GM12891 (cell line): ENCODE measurements at places on chromosomes 12 and 14.

DNA sequence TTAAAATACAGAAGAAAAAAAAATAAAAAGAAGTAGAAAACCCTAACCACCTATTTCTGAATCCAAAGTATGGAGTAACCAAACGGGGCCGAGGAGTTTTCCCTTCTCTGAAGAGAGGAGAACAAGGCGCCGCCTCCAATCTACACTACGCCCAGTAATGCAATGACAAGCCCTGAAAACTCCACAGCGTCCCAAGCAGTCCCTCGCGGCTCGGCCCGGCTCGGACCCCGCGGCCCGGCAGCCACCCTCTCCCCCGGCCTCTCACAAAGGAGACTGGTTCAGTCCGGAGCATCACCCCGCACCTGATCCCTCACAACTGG lies 371 bp downstream of the CHD8 start:
- no peak for DNase-seq

- no peak for DNase-seq
These were observed 11.9 kb downstream of the CFAP54 start for GRCh38 chr12:96501133-96501761.

GRCh38 chr12:49880756-49881414 lies 22.8 kb downstream of the FAIM2 start:
- no peak for DNase-seq

DNA sequence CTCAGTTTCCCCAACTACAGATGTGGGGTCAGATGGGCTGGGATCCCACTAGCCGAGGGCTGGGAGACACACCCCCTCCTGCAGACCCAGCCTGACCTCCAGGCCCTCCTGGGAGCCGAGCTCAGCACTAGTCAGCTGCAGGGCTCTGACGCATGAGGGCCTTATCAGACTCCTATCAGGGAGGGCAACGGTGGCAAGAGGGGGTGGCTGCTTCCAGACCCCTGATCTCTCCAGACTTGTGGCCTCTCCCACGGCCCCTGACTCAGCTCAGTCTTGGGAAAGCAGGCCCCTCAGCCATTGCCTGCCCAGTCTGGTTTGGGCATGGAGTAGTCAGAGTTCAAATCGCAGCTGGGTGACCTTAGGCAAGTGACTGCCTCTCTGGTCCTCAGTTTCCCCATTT lies 2.5 kb downstream of the RASAL1 start:
- no peak for DNase-seq

- no peak for DNase-seq
These were observed 91.8 kb downstream of the SLC41A2 start for GRCh38 chr12:104866291-104866690.

DNA sequence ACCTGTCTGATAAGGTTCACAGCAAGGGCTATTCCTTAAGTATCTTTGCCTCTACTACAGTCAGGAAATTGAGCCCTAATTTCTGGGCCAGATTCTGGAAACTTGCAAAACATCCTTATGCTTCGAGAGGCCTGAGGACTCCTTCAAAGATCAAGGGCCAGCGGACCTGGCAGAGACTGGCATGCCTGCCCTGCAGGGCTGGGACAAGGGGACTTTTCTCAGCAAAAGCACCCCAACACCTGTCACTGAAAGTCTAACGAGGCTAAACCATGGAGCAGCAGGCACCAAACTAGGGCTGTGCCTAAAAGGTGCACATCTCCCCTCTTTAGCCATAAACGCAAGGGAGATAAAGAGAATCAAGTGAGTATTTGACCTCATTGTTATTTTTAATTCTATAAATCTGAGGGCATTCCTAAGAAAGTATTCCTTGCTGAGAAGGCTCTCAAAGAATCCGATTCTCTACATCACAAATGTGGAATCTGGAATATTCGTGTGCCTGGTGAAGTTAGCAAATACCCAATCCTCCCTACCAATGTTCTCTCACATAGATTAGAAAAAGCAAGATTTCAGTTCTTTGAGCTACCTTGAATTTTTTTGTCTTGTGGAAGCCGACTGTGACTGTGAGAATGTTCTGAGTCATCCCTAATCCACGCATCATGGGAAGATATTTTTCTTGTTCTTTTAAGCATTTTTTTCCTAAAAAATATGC lies 328.2 kb upstream of the NOVA1 start:
- DNase-seq: no peak

- no peak for DNase-seq
These were observed 292.0 kb downstream of the RPAP3 start for GRCh38 chr12:47413806-47414205.

DNA sequence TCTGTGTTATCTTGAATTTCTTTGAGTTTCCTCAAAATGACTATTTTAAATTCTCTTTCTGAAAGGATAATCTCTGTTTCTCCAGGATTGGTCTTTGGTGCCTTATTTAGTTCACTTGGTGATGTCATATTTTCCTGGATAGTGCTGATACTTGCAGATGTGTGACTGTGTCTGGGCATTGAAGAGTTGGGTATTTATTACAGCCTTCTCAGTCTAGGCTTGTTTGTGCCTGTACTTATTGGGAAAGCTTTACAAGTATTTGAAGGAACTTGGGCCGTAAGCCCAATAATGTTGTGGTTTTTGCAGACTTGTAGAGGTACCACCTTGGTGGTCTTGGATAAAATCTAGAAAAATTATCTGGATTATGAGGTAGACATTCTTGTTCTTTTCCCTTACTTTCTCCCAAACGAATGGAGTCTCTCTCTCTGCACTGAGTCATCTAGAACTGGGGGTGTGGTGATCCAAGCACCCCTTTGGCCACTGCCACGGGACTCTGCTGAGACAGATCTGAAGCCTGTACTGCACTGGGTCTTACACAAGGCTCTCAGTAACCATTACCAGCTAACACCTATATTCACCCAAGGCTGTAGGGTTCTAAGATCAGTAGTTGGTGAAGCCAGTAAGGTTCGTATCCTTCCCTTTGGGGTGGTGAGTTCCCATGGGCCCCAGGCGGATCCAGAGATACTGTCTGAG lies 703.7 kb upstream of the MGAT4C start:
- no peak for DNase-seq

GRCh38 chr14:22084393-22085281 lies 411.0 kb upstream of the OR4E1 start:
- DNase-seq: no peak

- no peak for DNase-seq
These were observed 196.4 kb upstream of the G2E3 start for GRCh38 chr14:30362369-30363218.

DNA sequence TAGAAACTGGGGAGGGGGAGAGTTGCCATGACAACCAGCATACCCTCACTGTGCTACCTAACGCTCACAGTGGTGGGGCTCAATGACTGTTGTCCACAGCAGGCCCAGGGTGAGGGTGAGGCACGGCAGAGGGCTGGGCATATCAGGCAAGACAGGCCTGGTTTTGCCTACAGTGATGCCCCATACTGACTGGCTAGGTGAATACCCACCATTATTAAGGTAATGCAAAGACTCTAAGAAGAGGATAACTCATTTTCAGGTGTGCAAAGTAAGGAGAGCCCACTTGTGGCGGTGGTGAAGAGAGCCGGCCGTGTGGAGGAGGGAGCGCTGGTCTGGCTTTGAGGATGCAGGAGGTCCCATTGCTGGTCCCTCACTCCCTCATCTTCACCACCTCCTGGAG lies 422.3 kb downstream of the FUT8 start:
- DNase-seq: no peak

DNA sequence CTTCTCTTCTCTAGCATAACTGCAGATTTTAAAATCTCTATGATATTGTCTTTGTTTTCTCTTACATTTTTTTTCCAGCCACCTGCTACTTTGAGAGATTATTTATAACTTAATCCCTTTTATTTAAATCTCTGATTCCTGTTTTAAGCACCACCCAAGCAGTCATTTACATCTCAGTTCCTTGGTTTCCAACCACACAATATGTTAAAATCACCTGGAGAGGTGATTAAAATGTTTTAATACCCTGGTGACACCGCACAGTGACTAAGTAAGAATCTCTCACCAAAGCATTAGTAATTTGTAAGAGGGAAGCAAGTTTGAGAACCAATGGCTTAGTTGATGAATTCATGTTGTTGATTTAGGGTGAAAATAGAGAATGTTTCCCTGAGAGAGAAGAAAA lies 849.8 kb downstream of the TMTC2 start:
- DNase-seq: no peak

DNA sequence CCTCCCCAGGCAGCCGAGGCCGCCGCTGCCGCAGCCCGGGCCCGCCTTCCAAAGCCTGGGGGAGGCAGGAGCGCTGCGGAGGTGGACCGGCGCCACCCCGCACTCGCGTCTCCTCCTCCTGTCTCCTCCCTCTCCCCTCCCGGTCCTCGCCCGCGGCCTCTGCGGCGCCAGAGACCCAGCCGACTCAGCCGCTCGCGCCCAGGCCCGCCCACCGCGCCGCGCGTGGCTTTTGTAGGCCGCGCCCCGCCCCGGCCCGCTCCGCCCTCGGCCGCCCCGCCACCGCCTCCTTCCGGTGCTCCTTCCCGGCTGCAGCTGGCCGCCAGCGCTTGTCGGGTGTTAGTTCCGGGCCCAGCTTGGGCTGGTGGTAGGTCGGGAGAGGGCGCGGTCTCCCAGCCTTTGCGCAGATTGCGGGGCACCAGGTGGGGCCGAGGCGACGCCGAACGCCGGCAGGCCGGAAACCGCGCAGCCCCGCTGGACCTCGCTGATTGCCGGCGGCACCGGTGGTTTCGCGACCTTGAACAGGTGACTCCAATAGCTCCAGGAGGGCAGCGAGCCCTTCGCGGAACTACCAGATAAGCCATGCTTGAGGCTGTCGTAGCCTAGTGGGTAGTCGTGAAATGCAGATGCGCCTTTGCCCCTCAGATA lies at the start of gene CAPRIN2:
Gene CAPRIN2 (minus strand): TSS at position 202 of the 645 bp plus-strand sequence. CDS start 1,431 bp downstream, outside the sequence.
- peak; percentile 79 for DNase-seq

DNA sequence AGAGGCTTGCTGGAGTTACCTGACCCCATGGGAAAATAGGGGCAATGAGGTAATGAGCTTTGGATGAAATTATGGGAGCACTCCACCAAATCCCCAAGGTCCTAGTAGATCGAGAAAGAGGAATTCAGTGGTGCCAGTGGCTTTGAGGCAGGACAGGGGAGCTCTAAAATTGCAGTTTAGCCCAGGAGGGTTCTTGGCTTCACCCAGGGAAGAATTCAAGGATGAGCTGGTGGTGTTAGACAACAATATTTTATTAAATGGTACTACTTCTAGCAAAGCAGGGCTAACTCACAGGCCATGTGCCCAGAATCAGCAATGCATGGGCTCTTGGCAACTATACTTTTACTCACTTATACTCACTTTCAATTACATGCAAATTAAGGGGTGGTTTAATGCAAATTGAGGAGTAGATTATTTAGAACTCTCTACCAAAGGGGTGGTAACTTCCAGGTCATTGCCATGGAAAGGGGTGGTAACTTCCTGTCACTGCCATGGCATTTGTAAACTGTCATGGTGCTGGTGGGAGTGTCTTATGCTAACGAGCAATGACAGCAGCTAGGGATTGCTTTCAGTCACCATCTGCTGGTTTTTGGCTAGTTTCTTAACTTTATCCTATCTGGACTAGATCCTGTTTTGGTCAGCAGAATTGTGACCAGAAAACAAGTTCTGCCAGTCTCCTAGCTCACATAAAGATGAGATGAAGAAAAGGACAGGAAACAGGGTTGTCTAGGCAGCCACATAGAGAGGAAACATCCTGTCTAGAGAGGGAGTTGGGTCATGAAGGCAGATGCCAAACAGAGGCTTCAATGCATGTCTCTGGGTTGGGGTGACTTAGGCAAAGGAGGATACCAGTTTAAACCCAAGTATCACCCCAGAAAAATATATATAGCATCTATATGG lies 64.7 kb downstream of the ZNF641 start:
- no peak for DNase-seq

- DNase-seq: no peak
These were observed 78.1 kb downstream of the TBX3 start for GRCh38 chr12:114605918-114606317.

- DNase-seq: no peak
These were observed 11.0 kb downstream of the PTGER2 start for GRCh38 chr14:52325126-52325525.

- no peak for DNase-seq
These were observed 92.9 kb downstream of the RPAP3 start for GRCh38 chr12:47612953-47613352.

DNA sequence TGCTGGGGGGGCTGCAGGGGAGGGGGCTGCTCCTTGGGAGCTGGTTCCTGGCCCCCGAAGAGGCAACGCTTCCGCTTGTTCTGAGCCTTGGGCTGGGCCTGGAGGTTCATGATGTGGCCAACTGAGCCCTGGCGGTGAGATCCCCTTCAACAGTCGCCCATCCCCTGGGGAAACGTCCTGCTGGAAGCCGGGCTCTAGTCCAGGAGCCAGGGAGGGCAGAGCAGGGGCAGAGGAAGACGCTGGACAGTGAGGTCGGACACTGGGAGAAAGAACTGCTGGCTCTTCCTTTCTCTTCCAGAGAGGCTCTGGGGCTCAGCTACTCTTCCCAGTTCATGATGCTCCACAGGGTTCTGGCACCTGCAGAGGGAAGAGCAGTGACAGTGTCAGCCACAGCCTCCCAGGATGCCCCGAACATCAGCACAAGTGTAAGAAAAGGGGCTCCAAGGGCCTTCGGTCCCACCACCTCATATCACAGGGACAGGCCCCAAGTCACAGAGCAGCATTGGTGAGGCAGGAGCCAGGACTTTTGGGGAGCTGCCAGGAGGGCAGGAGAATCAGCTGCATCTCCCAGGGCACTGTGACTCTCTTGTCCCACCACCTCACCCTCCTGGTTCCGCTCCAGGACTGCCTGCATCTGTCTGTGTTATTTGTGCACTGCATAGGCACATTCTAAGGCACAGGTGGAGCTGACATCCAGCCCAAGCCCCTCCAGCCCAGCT lies 25.9 kb upstream of the PNMA1 start:
- DNase-seq: no peak

DNA sequence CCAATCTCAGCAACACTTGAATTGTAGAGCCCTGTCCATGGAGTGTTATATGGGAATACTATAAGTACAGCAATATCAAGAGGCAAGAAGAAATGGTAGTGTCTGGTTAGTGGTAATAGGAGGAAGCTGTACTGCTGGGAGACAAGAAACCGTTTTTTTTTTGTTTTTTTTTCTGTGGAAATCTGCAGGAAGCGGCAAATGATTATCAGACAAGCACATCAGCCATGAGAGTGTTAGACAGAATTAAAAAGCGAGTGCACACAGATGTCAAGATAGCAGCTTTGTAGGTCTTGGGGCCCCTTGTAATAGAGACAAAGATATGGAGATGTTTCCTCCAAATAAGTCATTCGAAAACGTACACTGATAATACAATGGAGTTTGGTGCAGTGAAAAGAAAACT lies 6.7 kb downstream of the TESPA1 start:
- DNase-seq: no peak

DNA sequence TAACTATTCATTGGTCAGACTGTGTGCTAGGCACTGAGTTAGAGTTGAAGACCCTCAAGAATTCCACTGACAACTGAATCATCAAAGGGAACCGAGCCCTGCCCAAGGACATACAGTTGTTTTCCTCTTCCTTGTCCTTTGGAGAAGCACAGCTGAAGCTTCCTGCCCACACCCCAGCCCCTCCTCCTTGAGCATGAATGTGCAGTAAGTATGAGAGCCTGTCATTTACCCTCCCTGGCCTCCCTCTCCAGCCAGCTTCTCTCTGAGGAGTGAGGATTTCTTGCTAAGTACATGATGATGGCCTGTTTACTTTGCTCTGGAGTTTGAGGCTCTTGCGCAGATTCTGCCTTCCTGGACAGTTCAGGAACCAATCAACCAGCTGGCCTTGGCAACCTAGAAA lies 235.2 kb downstream of the CACNA1C start:
- DNase-seq: no peak

- DNase-seq: peak; percentile 95
These were observed at the start of gene SPTLC2 for GRCh38 chr14:77616454-77617229. Gene SPTLC2, minus strand, starts transcription at chr14:77616637. Its CDS starts 58 bp downstream, at chr14:77616579.
